ENCODE measurements at places on chromosomes 5 and 9.
A peak's percentile ranks its signal among the peaks of the same experiment; 100 is the strongest.

DNA sequence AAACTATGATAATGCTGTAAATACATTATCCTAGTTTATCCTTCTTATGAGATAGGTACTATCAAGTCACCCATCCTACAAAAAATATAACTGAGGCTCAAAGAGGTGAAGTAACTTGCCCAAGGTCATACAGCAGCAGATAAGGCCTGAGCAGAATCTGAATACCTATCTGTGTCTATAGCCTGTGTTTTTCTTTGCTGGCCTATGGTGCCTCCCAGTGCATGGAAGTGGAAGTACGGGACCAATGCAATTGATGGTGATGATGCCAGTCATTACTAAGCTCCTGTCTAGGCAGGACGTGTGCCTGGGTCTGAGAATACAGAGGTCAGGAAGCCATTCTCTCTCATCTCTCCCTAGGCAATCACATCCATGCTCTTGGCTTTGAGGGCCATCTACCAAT is 67.8 kb downstream of the FAT2 start:
- no peak for DNase-seq

GRCh38 chr5:126490167-126490940 is 67.1 kb downstream of the GRAMD2B start:
- no peak for DNase-seq

GRCh38 chr5:134642931-134643530 is 5.6 kb upstream of the SEC24A start:
- DNase-seq: no peak

DNA sequence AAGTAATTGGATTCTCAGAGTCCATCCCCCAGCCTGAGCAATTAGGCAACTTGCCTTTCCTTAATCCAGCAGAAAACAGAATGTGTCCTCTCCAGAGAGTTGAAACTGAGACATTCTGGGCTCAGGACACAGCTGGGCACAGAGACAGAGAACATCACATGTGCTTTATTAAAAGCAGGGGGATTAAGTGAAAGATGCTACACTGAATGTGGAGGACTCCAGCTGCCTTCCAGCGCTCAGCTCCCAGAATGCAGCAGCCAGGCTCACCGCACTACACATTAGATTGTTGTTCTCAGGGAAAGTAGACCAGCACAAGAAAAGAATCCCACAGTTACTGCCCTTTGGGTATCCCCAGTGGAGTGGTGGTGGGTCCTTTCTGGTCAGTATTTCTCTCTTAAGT is 141.6 kb upstream of the IL12B start:
- DNase-seq: no peak

- DNase-seq: no peak
These were observed 453.7 kb downstream of the LRRC70 start for GRCh38 chr5:63032343-63032742.

GRCh38 chr5:119945691-119946090 is 316.3 kb downstream of the FAM170A start:
- DNase-seq: no peak

DNA sequence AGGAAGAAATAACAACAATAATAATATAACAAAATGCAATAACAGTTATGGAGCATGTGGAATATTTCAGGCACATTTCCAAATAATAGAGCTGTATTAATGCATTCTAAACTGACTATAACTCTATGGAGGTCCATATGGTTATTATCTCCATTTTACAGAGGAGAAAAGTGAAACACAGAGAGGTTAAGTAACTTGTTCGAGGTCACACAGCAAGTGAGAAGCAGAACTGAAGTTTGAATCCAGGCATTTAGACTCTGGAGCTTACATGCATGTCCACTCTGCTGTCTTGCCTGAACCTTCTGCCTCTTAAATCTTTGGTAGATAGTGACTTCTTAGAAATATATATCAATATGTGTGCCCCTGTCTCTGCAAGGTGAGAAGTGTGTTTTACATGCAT is 350.8 kb downstream of the GADD45G start:
- no peak for DNase-seq

GRCh38 chr9:116099821-116100220 is 53.8 kb upstream of the PAPPA start:
- no peak for DNase-seq

- DNase-seq: no peak
These were observed 339.6 kb upstream of the KIF2A start for GRCh38 chr5:61966296-61966955.

GRCh38 chr9:133788819-133789717 is 50.9 kb upstream of the SARDH start:
- no peak for DNase-seq

DNA sequence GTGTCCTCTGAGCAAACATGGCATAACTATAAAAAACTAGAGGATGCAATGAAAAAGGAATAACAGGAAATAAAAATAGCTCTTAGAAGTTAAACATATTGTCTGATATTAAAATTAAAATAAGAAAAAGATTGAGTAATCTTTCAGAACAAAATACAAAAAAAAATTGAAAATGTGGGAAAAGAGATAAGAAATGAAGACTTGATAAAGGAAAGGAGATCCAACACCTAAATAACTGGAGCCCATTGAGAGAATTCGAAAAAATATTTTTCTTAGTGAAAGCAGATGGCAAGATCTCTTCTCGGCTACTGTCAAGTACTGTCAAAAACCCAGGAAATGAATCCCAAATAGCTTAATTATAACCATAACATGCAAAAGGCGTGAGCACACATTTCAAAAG is 24.9 kb downstream of the LIFR start:
- no peak for DNase-seq

DNA sequence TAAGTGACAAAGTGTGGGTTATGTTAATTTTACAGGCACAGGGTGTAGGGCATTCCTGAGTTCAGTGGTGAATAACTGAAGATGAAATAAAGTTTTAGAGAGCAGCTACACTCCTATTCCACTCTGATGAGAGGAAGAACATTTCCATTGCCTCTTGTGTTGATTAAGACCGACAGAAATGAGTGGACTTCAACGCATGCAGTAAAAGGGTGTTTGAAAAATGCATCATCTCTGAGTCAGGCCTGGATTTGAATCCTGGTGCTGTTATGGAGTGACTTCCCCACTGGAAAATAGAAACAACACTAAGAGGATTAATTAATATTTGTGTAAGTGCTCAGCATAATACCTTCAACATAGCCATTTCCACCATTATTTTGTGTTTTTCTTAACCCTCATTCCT is 86.3 kb downstream of the PRR16 start:
- no peak for DNase-seq

GRCh38 chr9:512555-513272 is 298.0 kb downstream of the DOCK8 start:
- DNase-seq: no peak

GRCh38 chr5:61734966-61735365 is 402.9 kb downstream of the ZSWIM6 start:
- DNase-seq: no peak

GRCh38 chr5:4480528-4481349 is 659.4 kb upstream of the ADAMTS16 start:
- no peak for DNase-seq

- DNase-seq: no peak
These were observed 1610.1 kb upstream of the ACO1 start for GRCh38 chr9:30774326-30774725.

- DNase-seq: no peak
These were observed 448.4 kb downstream of the MTRR start for GRCh38 chr5:8317335-8317734.

GRCh38 chr5:130068988-130069387 is 164.7 kb downstream of the CHSY3 start:
- no peak for DNase-seq

DNA sequence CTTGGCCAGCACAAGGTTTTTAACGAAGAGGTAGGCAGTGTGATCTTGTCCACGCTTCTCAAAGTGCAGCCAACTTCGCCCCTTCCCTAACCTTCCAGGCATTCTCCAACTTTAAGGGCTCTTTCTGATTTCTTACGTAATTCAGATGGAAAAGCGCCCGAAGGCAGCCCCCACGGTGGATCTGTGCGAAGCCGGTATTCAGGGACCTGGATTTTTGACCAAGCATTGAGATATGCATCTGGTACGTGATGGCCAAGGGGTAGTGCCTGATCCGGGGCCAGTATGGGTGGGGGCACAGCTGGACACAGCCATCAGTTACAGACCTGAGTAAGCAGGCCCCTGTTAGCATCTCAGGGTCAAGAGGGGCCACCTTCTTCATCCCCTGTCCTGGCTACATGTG is 80.0 kb downstream of the AMBP start:
- DNase-seq: no peak

DNA sequence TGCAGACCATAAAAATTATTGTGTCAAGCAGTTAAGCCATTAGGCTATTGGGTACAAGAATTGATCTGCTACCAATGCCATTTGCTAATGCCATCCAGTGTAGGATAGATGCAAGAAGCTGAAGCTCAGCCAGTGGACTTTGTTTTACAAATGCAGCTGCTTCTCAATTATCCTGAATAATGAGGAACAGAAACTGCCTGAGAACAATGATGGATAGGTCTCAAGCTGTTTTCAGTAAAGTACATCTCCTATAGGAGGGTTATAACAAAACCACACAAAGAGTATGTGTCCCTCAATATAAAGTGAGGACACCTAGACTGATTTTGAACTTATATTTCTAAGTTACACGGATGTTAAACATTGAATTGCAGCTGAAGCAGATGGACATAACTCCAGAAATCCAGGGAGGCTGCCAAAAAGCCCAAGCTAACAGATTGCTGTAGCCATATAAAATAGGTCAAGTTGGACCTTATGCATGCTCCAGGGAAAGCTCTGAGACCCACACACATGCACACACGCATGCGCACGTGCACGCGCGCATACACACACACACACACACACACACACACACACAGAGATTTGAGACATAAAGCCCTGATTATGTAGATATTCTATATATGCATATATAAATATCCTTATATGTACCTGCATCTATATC is 482.7 kb upstream of the CD180 start:
- no peak for DNase-seq

DNA sequence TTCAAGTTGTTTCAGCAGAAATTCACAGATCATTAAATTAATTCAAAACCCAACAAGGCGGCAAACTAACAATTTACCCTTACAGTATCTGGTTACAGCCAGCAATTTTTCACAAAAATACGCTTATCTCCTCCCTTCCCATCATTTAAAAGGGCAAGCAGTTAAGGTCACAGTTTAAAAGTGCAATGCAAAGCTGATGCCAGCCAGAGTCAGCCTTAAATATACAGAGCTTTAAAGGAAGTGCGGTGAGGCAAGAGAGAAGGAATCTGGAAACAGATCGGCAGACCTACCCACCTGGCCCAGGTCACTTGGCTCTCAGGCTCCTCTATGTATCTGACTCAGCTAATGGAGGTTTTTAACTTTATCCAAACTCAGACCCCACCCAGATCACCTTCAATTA is 31.0 kb downstream of the EPB41L4A start:
- no peak for DNase-seq

- DNase-seq: no peak
These were observed 2.3 kb downstream of the FAM221B start for GRCh38 chr9:35826071-35826701.

GRCh38 chr5:93677359-93677891 is 64.0 kb downstream of the POU5F2 start:
- DNase-seq: peak; percentile 54

DNA sequence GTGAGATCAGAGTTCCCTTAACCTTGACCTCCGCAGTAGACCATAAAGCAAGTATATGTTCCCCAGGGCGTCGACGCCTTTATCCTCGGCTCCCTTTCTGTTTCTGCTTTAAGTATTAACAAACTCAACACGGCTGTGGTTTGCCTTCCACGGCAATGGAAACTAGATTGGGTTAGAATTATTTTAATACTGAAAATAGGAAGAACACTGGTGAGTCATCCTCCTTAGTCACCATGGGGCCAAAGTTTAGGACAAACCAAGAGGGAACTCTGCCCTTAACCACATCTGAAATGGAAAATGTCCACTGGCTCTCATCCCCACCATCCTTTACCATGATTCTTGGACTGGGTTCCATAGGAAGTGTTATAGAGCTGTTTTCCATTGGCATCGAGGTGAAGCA is 386.1 kb downstream of the ACTL7B start:
- DNase-seq: no peak

DNA sequence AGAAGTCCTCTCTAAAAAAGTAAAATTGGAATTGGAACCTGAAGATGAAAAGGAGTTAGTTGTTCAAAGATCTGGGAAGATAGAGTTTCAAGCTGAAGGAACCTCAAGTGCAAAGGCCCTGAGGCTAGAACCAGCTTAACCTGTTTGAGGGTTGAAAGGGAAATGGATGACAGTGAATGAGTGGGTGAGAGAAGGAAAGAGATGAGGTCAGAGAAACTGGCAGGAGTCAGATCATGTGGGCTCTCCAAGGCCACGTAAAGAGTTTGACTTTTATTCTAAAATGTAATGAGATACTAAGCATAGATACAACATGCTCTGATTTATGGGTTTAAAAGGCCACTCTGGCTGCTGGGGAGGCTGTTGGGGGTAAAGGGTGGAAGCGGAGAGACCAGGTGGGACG is 2.5 kb upstream of the RAD23B start:
- no peak for DNase-seq

- DNase-seq: no peak
These were observed 71.1 kb downstream of the CACNA1B start for GRCh38 chr9:137948642-137949041.

DNA sequence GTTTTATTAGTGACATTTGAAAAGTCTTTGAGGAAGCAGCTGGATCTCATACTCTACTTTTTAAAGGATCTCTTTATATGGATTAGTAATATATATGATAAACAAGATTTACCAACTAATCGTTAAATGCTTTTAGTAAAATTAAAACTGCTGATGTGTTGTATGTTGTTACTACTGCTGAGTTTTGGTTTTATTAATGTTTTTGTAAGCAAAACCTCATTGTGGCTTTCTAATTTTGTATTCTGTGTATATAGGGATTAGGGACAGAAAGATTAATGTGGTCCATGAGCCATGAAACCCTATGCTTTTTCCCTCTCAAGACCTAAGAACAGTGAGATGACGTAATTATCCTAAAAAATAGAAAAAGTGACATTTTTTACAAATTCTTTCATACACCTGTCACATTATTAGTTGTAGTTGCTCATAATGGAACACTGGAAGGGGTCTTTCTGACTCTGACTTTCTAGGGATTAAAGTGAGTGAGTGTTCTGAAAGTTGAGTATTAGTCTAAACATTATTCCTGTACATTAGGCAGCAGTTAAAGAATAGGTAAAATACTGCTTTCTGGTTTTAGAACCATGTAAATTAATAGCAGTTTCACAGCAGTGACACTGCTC is 85.9 kb downstream of the SLC12A2 start:
- no peak for DNase-seq

DNA sequence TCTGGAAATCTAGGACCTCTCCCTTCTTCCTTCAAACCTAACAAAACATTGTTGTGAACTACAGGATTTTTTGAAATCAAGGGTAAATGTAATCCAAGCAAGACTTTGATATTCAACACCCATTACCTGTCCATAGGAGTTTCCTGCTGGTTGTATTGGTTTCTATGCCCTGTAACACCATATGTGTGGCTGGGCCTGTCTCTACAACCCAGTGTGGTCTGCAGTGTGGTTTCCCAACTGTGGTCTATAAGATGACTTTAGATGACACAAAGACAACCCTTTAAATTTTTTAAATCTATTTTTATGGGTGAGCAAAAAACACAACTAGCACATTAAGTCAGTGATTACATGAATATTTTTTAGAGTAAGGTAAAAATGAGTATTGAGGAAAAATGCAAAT is 93.1 kb downstream of the SMIM15 start:
- DNase-seq: no peak

Data from T1000 (cell line).